ENCODE measurements at places on chromosomes 4 and X. TPM values are rescaled to one million over a fixed set of nuclear protein-coding genes. Genes with fewer than 3 reads are reported as not detected.

- peak; percentile 47 for DNase-seq
These were observed at the start of gene ASB9 for GRCh38 chrX:15269618-15270521. Gene ASB9 (minus strand): TSS chrX:15270083. CDS start chrX:15269874, 209 bp downstream.

GRCh38 chrX:1883772-1884171, 268.9 kb downstream of the ASMT start:
- DNase-seq, result no peak

DNA sequence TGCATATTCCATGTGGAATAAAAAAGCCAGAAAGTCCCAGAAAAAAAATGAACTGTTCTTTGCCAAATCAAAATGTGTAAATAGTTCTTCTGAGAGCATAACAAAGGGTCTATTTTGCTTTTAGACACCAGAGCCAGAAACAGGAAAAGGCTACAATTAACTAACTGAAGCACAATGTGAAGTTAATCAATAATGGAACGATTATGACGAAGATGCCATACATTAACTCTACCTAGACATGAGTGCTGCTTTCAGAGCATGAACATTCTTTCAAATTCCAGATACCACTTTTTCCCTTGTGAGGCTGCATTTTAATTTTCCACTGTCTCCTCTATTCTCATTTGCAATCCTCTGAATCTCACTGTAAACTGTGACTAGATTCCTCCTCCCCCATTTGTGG, 48.7 kb upstream of the PHOX2B start:
- DNase-seq, result no peak

DNA sequence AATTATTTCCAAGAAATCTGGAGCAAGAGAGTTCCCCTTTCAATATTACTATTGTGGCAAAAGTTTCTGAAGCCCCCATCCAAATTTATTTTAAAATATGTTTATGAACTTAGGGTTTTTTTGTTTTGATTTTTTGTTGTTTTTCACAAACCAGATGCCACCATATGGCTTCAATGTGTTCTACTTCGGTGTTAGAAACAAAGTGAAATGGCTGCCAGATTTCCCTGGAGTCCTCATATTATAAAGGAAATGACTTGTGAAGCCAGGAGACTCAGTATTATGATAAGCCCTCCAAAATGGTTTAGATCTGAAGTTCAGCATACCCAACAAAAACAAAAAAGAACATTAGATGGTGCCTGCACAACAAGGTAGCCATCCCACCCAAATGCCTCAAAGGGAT, 154.2 kb upstream of the SPANXC start:
- no peak for DNase-seq

DNA sequence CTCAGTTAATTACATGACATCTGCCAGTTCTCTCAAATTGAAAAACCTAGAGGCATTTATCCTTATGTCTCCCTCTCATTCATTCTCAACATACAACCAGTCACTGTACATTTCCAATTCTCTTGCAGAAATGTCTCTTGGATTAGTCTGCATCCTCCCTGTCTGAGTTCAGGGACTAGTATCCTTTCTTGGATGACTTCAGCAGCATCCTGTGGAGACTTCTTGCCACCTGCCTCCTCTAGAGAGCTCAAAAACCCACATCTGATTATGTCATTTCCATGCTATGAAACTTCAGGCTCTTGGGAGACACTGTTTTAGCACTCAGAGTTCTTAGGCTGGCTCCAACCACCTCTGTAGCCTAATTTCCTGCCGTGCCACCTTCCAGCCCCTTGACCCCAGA, 515.1 kb upstream of the DIPK2B start:
- no peak for DNase-seq

DNA sequence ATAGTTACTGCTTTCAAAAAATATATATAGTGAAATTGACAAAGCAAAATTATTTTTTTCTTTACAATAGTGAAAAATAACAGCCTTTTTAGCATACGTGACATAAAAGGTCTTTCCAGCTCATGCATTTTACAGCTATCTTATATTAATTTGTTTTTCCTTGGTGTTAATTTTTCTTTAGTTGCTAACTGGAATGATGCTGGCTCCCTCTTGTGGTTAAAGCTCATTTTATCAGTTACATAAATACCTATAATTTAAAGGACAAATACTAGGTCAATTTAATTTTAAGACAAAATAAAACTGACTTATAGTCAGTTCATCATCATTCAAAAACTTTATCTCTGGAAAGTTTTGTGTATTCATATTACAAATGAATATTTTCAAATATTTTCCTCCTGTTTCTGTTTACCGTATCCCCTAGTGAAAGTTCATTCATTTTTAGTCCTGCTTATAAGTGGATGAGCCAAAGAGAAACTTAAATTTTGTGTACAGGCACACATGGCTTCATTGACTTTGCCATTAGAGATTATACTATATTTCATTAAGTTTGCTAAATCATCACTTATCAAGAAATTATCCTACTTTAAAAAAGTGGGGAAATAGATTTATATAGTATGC, 9.9 kb upstream of the ANAPC4 start:
- DNase-seq, result no peak

DNA sequence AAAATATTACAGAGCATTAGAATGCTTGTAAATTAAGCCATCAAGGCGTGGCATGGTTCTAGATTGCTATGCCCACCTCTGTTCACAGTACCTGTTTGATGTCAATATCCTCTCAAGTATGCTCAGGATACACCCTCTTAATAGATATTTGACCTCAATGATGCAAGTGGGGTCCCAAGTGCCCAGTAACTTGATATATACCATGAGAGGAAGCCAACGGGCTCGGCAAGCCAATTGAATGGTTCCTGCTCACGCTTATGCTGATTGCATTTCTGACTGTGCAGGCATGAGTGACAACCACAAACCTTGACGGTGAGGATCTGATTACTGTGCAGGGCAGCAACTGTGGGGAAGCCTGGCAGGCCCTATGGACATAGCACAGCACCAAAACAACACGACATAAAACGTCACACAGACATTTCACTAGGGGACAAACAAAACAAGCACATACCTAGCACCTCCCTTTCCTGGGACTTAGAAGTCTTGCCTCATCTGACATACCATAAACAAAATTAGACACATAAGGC, 179.1 kb upstream of the ETNPPL start:
- DNase-seq, result no peak

DNA sequence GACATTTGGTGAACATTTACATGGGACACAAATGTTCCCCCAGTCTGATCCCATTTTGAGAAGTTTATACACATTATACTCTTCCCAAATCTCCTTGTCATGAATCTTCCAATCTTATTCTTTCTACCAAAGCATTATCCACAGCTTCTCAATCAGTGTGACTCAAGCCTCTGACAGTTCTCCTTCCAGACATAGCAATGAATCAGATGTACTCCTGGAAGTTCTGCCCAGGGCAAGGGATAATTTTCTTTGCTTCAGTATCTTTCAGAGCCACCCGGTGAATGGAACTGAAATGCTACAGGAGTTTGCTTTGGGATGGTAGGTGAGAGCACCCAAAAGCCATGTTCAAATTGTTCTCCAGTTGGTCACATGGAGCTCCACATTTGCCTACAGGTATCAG, 145.5 kb downstream of the ANXA5 start:
- DNase-seq, result no peak

The USP17L21 gene
- total RNA-seq, result not detected

All from transverse colon (tissue), 4 donors.